ENCODE measurements at places on chromosomes 16 and 17.

DNA sequence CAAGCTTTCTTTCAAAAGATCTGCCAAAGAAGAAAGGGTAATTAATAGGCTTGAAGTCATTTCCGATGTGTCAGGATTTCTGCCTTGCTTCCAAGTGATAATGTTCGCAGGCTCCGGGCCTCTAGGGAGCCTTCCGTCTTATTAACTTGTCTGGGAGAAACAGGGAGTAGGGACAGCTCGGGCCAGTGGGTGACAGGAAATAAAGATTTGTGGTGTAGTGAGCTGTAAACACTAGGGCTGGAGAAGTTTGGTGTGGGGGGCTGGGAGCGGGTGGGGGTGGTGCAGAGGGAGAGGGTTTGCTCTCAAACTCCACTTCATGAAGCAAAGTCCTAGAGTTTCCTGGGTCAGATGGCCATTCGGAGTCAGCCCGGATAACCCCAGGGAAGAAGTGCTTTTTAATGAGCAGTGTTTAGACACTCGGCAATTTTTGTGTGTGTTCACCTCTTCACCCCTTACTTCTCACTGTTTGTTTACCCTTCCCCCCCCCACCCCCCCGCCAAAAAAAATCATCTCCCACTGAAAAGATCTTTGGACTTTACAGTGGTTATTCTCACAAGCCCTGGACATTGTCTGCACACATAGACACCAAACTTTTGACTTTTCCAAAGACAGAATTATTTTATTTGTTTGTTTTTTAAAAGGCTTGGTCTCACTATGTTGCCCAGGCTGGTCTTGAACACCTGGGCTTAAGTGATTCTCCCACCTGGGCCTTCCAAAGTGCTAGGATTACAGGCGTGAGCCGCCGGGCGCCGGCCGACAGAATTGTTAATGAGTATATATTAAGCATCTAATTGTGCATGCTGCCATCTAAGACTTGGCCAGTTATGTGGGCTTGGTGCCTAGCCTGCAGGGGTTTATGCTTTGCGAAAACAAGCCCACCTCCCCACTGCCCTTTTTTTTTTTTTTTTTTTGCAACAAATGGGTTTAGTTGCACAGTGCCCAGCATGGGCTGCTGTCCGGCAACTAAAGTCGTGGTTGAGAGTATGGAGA is 196.4 kb downstream of the CCDC182 start:
- H3K27ac ChIP-seq, result peak overlapping the region; percentile 97
- H3K4me3 ChIP-seq, result peak overlapping the region; percentile 50
- DNase-seq, result peak; percentile 80

DNA sequence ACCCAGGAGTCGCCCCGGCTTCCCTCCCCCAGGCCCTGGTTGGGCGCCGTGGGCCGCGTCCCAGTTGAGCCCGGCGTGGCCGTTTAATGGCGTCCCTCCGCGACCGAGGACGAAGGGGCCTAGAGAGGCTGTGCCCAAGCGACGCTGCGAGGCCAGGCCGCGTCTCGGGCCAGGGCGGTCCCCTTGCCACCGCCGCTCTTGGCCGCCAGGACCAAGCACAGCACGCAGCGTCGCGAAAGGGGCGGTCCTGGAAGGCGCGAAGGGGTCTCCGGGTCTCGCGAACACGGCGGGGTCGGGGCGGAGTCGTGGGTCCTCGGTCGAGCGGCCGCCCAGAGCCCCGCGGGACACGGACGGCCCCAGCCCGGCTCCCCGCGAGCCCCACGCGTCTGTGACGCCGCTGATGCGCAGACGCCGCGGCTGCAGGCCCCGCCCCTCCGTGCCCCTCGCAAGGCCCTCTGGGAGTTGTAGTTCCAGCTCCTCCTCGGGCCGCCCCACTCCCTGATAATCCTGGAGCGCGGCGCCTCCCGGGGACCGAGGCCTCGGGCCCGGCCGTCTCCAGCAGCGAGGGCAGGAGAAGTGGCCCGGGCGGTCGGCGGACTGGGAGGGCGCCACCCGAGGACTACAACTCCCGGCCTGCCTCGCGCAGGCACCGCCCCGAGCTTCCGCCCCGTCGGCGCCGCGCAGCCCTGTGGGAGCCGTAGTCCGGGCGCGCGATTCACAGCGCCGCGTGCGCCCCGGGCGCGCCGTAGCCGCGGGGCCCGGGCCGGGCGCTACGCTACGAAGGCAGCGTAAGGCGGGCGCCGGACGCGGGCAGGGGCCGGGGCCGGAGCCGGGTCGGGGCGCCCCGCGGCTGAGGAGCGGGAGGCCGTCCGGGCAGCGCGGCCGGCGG is at the start of gene CAPN15:
Gene CAPN15, plus strand, starts transcription at position 698 of the 889 bp plus-strand sequence. CDS start 19,127 bp downstream, outside the sequence.
- peak within 1 kb of the TSS; percentile 93 for H3K27ac ChIP-seq
- peak; percentile 90 for DNase-seq
- peak within 1 kb of the TSS; percentile 89 for H3K4me3 ChIP-seq
- H3K27me3 ChIP-seq, result no peaks in the 10 kb centered on the region

DNA sequence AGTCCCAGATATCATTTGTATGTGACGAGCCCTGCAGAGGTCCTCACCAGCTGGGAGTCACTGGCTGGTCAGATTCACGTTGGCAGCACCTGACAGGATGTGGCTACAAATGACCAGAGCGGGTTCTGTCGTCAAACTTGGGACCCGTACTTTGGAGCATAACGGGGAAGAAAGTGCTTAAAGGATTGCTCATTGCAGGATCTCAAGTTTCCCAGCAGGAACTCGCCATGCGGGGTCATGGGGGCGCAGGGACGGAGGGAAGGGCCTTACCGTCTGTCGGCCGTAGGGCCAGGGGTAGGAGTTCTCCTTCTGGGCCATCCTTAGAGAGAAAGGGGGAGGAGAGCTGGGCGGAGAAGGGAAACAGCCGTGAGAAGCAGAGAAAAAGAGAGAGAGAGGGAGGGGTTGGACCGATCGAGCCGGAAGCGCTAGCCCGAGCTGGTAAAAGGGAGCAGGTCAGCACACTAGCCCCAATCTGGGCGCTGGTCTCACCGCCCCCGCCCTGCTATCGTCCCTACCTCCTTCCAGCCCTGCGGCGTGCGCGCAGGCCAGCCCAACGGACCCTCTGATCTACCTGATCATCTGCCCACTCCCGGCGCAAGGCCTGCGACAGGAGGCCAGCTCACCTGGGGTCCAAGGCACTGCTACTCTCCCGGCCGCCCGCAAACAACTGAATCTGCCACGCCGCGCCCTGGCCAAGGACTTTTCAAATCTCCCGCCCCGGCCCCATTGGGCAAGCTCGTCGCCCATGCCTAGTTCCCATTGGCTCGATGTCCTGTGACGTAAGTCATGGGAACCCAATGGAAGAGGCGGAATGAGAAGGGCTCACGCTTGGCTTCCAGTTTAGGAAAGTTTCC is at the start of gene AURKB:
Gene AURKB, minus strand, starts transcription at position 669 of the 854 bp plus-strand sequence. Its CDS starts 351 bp downstream, at position 318.
- H3K27me3 ChIP-seq, result peaks cover 16% of the 10 kb centered on the region
- peak within 1 kb of the TSS; percentile 95 for H3K27ac ChIP-seq
- H3K4me3 ChIP-seq, result peak within 1 kb of the TSS; percentile 93

GRCh38 chr16:78727536-78727935 is 628.1 kb downstream of the WWOX start:
- no peak overlapping the region for H3K4me3 ChIP-seq
- peaks cover 1% of the 10 kb centered on the region for H3K4me1 ChIP-seq
- DNase-seq, result no peak
- no peak overlapping the region for H3K27ac ChIP-seq

GRCh38 chr17:35242158-35242804 is 591 bp upstream of the SLFN5 start:
- H3K4me1 ChIP-seq, result peaks cover 34% of the 10 kb centered on the region
- H3K27ac ChIP-seq, result no peak overlapping the region
- H3K27me3 ChIP-seq, result peaks cover 13% of the 10 kb centered on the region
- H3K36me3 ChIP-seq, result no peaks in the 10 kb centered on the region
- peak overlapping the region; percentile 94 for H3K4me3 ChIP-seq

DNA sequence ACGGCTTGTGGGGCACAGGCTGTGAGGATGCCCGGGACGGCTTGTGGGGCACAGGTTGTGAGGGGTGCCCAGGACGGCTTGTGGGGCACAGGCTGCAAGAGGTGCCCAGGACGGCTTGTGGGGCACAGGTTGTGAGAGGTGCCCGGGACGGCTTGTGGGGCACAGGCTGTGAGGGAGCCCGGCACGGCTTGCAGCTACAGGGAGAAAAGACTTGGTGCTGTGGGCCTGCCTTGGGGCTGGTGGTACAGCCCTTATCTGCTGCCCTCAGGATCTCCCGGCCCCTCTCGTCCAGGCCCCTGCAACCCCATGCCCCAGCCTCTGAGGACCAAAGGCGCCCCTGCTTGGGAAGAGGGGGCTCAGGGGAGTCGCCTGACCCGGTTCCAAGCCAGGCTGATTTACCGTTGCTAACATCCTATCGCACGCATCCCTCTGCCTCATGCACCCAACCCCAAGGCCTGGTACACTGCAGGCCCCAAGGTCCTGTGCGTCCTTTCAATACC is 5.0 kb upstream of the HBM start:
- DNase-seq, result no peak
- no peaks in the 10 kb centered on the region for H3K36me3 ChIP-seq
- H3K4me3 ChIP-seq, result no peak overlapping the region
- peaks cover 90% of the 10 kb centered on the region for H3K27me3 ChIP-seq
- no peaks in the 10 kb centered on the region for H3K4me1 ChIP-seq

GRCh38 chr16:3857189-3858043 is 23.1 kb downstream of the CREBBP start:
- no peak overlapping the region for H3K4me3 ChIP-seq
- DNase-seq, result no peak
- peaks cover 68% of the 10 kb centered on the region for H3K4me1 ChIP-seq
- H3K36me3 ChIP-seq, result peaks cover 39% of the 10 kb centered on the region

GRCh38 chr16:76800196-76800595 is 390.8 kb upstream of the MON1B start:
- peaks cover 9% of the 10 kb centered on the region for H3K27me3 ChIP-seq
- H3K36me3 ChIP-seq, result no peaks in the 10 kb centered on the region
- H3K4me3 ChIP-seq, result no peak overlapping the region
- H3K4me1 ChIP-seq, result peaks cover 12% of the 10 kb centered on the region
- no peak overlapping the region for H3K27ac ChIP-seq

- no peaks in the 10 kb centered on the region for H3K27me3 ChIP-seq
- DNase-seq, result no peak
- peaks cover 71% of the 10 kb centered on the region for H3K4me1 ChIP-seq
- peak overlapping the region; percentile 97 for H3K27ac ChIP-seq
These were observed 11.2 kb downstream of the SLC16A3 start for GRCh38 chr17:82239926-82240505.

- DNase-seq, result no peak
- H3K36me3 ChIP-seq, result no peaks in the 10 kb centered on the region
- peaks cover 14% of the 10 kb centered on the region for H3K27me3 ChIP-seq
- H3K27ac ChIP-seq, result no peak overlapping the region
These were observed 60.2 kb downstream of the HAPSTR1 start for GRCh38 chr16:9151597-9151996.

GRCh38 chr17:72053449-72053848 is 67.4 kb upstream of the SOX9 start:
- peak overlapping the region; percentile 19 for H3K4me3 ChIP-seq
- peak; percentile 9 for DNase-seq
- H3K4me1 ChIP-seq, result peaks cover 16% of the 10 kb centered on the region
- H3K27me3 ChIP-seq, result peaks cover 23% of the 10 kb centered on the region
- no peak overlapping the region for H3K27ac ChIP-seq

DNA sequence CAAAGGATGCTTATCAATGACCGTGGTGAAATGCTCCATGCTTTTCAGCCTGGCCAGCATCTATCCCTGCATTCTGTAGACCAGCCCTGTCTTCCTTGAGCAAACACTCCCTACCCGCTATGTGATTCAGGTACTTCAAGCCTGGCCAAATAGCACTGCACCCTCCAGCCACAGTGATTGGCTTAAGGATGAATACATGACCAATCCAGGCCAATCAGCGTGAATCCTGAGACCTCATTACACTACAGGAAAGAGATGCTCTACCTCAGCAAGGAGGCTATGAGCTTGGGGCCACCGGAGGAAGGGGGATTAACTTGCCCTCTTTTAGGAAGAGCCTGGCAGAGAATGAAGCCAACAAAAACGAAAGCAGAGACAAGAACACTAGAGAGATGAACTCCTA is 162.5 kb downstream of the ZNF423 start:
- no peaks in the 10 kb centered on the region for H3K27me3 ChIP-seq
- H3K4me3 ChIP-seq, result no peak overlapping the region
- no peak for DNase-seq
- peaks cover 58% of the 10 kb centered on the region for H3K4me1 ChIP-seq
- H3K27ac ChIP-seq, result no peak overlapping the region

DNA sequence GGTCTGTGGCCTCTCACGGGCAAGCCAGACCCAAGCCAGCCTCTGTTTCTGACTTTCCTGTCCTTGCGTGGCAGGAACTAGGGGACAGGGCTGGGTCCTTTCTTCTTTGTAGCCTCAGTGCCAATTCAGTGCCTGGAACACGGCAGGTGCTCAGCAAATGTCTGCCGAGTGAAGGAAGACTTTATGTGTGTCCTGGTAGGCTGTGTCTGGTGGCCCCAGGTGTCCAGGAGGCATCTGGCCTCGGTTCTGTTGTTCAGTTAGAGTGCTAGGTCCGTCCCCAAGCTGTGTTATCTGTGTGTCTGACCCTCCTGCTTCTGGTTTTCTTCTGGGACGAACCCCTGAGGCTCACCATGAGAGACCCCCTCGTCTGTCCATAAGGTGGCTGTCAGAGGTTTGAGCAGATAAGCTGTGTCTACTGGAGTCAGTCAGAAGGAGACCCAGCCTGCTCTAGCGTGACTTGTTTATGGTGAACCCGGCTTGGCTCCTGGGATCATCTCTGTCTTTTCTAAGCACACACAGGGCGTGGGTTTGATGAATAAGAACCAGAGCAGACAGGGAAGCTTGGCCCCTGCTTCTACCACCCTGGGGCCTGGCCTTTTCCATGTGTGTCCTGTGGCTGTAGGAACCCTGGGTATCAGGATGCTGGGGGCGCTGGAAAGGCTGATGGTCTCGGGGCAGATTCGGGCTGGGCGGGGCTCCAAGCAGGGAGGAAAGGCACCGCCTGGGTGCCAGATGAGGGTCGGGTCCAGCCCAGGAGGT is 39.3 kb downstream of the ENGASE start:
- no peaks in the 10 kb centered on the region for H3K36me3 ChIP-seq
- H3K4me1 ChIP-seq, result peaks cover 47% of the 10 kb centered on the region
- no peak overlapping the region for H3K4me3 ChIP-seq
- H3K27me3 ChIP-seq, result no peaks in the 10 kb centered on the region
- no peak for DNase-seq

- H3K36me3 ChIP-seq, result peaks cover 26% of the 10 kb centered on the region
- no peak overlapping the region for H3K27ac ChIP-seq
- no peak for DNase-seq
These were observed 36.0 kb upstream of the ICAM2 start for GRCh38 chr17:64056269-64057005.

DNA sequence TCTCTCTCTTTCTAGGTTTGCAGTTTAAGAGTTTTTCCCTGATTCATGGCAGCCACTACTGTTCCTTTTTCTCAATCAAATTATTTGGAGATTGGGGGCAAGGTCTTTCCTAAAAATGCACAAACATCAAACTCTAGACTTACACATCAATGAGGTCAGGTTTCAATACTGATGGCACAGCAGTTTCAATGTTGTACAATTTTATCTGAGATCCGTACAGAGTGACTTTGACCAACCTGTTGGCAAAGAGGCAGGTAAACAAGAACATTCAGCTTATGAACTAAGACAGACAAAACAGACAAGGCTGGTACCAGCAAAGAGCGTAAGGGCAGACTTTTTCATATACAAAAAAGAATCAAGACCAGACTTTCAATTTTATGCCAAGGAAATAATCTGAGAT is 58.0 kb upstream of the GSG1L start:
- no peaks in the 10 kb centered on the region for H3K4me1 ChIP-seq
- no peaks in the 10 kb centered on the region for H3K27me3 ChIP-seq
- H3K4me3 ChIP-seq, result no peak overlapping the region
- H3K27ac ChIP-seq, result no peak overlapping the region
- H3K36me3 ChIP-seq, result peaks cover 50% of the 10 kb centered on the region
